ENCODE measurements at places on chromosomes 16 and 17.

DNA sequence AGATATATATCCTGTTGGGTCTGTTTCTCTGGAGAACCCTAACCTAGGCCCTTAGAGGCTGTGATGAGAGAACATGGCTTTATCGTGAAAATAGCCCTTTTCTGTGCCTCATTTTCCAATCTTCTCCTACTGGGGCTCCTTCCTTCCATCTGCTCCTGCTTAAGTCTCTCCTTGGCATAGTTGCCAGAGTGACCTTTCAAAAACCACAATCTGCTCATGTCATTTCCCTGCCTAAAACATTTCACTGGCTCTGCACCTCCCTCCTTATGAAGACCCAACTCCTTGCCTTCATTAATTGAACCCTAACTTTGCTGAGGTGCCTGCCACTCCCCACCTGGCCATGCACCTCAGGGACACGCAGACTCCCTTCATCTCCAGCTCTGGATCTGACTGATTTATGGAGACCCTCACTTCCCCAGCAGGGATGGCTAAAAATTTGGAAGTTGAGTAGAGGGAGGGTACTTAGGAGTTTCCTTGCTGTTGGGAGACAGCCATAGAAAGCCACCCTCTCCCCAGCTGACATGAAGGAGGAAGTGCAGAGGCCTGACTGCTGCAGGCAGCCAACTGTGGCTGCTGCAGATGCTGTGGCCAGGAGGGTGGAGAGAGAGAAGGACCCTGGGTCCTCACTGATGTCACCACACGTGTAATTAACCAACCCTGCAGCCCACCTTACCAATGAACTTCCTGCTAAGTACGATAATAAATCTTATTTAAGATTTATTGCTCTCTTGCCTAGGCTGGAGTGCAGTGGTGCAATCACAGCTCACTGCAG is 6.3 kb upstream of the GGA2 start:
- peak; percentile 73 for DNase-seq

DNA sequence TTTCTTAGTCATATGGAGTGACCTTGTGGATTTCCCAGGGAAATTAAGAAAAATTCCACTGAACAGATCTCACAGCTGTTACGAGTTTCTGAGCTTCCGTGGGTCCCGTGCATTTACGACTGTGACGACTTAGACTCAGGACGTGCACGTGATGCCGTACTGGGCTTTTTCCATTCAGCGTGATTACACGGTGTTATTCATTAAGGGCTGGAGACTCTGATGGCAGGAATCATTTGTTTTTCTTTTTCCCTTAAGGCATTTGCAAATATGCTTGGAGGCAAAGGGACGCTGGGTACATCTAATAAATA is 57.2 kb downstream of the TBC1D16 start:
- DNase-seq, result no peak

GRCh38 chr17:41863074-41863848 is 2.0 kb downstream of the KLHL11 start:
- DNase-seq, result peak; percentile 18

DNA sequence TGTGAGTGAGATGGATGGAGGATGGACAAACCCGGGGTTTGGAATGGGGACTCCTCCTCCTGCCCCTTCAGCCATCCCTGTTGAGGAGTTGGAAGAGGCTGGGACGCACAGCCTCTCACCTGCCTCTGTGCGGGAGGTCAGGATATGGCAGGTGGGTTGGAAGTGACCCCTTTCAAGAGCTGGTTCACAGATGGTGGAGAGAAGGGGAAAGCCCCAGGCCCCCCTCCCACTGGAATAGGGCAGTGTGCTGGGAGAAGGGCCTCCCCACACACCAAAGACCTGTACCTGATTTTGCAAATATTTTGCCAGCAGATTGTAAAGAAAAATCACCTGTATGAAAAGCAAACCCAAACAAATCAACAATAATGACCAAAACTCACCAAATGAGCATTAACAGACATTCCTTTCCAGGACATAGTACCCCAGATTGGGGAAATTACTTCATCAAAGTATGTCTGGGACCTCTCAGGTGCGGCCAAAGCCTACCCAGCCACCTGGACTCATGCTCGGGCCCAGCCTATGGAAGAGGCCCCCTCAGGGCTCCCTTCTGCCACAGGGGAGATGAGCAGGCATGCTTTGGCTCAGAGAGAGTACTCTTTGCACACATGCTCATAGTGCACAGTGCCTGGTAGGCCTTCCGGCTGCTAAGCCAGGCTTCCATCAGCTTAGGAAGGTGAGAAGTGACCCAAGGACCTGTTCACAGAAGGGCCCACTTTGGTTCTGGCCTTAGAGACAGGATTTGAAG is 7.8 kb downstream of the SLC47A2 start:
- DNase-seq, result no peak

GRCh38 chr16:56849690-56850680 is 15.0 kb upstream of the SLC12A3 start:
- no peak for DNase-seq

- DNase-seq, result no peak
These were observed 42.9 kb upstream of the NUDT7 start for GRCh38 chr16:77679391-77679790.

- DNase-seq, result no peak
These were observed 13.8 kb downstream of the EMP2 start for GRCh38 chr16:10566613-10567012.

GRCh38 chr17:55931446-55931845 is 180.6 kb downstream of the PCTP start:
- no peak for DNase-seq

- no peak for DNase-seq
These were observed 10.5 kb downstream of the CBFB start for GRCh38 chr16:67039260-67040020.

GRCh38 chr16:88356124-88356726 is 26.5 kb upstream of the ZNF469 start:
- DNase-seq, result no peak

Measured in CD4-positive, alpha-beta T cell treated with Interleukin-15 for 1 hour (primary cell).